ENCODE measurements at places on chromosomes 2 and 18.

GRCh38 chr2:107525406-107525805 lies 301.3 kb upstream of the RGPD4 start:
- H3K4me3 ChIP-seq, result no peak overlapping the region
- H3K4me1 ChIP-seq, result no peaks in the 10 kb centered on the region
- no peak overlapping the region for H3K27ac ChIP-seq
- DNase-seq, result no peak

- H3K27ac ChIP-seq, result no peak overlapping the region
- H3K27me3 ChIP-seq, result no peaks in the 10 kb centered on the region
- no peak for DNase-seq
- H3K4me3 ChIP-seq, result no peak overlapping the region
Observed at GRCh38 chr2:68753318-68753717, 18.7 kb downstream of the ARHGAP25 start.

DNA sequence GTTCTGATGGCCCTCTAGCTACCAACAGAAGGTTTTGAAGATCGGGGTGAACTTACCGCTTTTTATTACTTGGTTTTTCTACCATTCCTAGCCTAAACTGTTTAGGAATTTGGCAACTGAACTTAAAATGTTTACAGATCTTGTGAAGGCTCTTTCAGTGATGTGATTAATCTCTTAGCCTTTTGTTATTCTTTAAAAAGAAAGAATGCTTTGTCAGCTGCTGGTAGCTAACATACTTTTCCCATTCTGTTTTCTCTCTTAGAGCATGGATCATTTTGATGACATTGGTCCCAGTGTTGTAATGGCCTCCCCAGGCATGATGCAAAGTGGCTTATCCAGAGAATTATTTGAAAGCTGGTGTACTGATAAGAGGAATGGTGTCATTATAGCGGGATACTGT lies 18.1 kb downstream of the CPSF3 start:
- no peak overlapping the region for H3K27ac ChIP-seq
- no peak overlapping the region for H3K4me3 ChIP-seq
- H3K36me3 ChIP-seq, result peaks cover 10% of the 10 kb centered on the region
- DNase-seq, result no peak
- H3K4me1 ChIP-seq, result no peaks in the 10 kb centered on the region

DNA sequence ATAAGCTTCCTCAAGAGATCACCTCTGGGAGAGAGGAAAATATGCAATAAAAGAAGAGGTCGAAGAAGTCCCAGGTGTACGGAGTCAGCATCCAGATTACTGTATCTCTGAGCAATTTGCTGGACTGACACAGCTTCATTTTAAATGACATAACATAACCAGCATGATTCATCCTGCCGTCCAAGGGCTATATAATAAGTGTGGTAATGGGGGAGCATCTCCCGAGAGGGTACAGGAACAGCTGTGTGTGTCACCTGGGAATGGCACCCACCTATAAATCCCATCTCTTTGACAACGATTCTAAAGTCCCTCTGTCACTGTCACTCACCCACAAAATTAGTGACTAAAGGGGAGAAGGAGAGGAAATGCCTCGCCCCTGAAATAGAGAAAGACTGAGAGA lies 19.3 kb upstream of the FZD7 start:
- H3K36me3 ChIP-seq, result no peaks in the 10 kb centered on the region
- no peak overlapping the region for H3K4me3 ChIP-seq
- no peak for DNase-seq
- H3K27me3 ChIP-seq, result no peaks in the 10 kb centered on the region
